Activated CD4-positive, alpha-beta T cell treated with anti-CD3 and anti-CD28 coated beads, Interleukin-2, Interleukin-6, amounts not matched to agents 100 ng/mL and 50 ng/mL, durations not matched to agents 16 hours and 8 hours (primary cell): ENCODE measurements at places on chromosomes 11 and 22.
A peak's percentile ranks its signal among the peaks of the same experiment; 100 is the strongest.

DNA sequence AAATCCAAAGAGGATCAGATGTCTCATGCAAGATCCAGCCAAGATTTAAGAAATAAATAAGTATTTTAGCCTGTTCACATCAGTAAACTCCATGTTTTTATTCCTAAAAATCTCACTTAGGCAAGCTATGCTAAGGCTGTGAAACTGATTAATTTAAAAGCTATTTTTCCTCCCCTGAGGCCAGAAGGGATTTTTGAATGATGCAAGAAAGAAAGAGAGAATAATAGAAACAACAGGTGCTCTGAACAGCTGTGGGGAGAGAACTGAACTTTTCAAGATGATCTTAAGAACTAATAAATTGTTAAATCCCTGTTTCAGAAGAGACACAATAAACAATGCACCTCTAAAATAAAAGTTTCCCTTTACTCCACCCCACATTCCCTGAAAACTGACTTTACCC lies 241.6 kb downstream of the DLG2 start:
- DNase-seq: no peak

DNA sequence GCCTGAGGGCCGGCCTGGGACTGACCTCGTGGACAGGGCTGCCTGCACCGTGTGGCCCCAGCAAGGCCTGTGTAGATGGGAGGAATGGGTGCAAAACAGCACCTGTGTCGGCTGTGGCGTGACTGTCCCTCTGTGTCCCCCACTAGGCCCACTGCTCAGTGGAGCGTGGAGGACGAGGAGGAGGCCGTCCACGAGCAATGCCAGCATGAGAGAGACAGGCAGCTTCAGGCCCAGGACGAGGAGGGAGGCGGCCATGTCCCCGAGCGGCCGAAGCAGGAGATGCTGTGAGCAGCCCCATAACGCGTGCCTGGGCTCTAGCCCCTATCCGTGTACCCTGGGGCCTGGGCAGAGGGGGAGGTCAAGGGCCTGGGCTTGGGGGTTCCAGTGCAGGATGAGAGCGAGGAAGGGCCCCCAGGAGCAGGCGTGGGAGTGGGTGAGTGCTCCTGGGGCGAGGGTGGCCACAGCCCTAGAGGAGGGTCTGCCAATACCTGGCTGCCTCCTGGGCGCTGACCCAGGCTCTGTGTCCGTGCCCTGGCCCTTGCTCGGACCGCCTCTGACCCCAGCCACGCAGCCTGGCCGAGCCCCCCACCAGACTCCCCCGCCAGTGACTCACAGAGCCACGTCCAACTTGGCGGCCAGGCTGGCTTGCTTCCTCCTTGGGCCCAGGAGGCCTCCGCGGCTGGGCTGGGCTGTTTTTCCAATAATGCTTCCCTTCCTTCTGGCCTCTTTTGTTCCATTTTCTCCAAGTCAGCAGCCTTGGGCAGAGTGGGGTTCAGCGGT lies 11.6 kb downstream of the PRR33 start:
- no peak for DNase-seq

GRCh38 chr22:43862074-43862881 lies at the start of gene SULT4A1:
TSS of gene SULT4A1 (minus strand) at chr22:43862513. CDS start at chr22:43862382, 131 bp downstream.
- DNase-seq: no peak

- no peak for DNase-seq
These were observed 41.1 kb downstream of the OSBPL5 start for GRCh38 chr11:3123761-3124733.

GRCh38 chr22:22037229-22037628 lies 54.6 kb upstream of the TOP3B start:
- DNase-seq: no peak

- DNase-seq: no peak
These were observed 50.4 kb downstream of the ST3GAL4 start for GRCh38 chr11:126405906-126406305.

DNA sequence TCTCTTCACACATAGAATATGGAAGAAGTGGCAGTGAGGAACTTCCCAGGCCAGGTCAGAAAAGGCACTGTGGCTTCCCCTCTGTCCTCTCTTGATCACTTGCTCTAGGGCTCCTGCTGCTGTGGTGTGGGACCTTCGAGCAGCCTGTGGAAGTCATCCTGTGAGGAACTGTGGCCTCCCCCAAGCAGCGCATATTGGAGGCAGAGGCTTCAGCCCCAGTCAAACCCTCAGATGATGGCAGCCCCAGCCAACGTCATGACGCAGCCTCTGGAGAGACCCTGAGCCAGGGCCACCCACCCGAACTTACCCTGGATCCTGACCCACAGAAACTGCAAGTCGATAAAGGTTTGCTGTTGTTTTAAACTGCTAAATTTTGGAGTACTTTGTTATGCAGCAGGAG lies 444.9 kb downstream of the TBC1D22A start:
- no peak for DNase-seq

GRCh38 chr22:39967103-39967829 lies 7.1 kb downstream of the TMA7B start:
- DNase-seq: no peak

- no peak for DNase-seq
These were observed 13.6 kb upstream of the RAB3IL1 start for GRCh38 chr11:61930933-61931332.

DNA sequence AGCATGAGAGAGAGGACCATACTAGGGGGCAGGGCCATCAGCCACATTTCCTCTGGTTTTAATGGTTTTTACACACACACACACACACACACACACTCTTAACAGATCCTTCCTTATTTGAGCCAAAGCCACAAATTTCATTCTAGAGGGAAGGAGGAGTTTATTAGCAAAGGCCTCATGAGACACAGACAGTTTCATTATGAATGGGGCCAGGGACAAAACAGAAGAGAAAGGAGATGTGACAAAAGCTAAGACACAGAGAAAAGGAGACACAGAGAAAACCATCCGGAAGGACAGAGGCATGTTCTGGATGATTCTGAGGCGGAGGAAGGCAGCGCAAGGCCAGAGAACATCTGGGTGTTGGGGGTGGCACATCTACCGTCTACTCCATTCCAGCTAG lies 32.2 kb upstream of the ARFGAP3 start:
- DNase-seq: peak; percentile 64

DNA sequence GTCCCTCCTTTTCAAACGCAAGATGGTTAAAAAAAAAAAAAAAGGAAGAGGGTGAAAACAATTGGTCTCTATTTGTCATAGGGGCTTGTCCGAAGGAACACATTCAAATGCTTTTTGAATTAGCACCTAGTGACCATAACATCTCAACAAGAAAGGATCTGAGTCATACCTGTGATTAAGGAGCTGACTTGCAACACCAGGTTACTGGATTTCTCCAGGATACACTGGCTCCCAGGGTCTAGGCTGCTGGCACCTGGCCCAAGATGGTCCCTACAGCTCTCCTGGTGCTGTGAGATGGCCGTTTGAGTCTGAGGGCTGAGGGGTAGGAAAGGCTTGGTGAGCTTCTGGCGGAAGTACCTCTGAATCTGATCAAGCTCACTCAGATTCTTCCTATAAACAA lies 28.4 kb upstream of the UCP3 start:
- DNase-seq: no peak

GRCh38 chr22:38843201-38843656 lies 599 bp downstream of the NPTXR start:
- peak; percentile 65 for DNase-seq

DNA sequence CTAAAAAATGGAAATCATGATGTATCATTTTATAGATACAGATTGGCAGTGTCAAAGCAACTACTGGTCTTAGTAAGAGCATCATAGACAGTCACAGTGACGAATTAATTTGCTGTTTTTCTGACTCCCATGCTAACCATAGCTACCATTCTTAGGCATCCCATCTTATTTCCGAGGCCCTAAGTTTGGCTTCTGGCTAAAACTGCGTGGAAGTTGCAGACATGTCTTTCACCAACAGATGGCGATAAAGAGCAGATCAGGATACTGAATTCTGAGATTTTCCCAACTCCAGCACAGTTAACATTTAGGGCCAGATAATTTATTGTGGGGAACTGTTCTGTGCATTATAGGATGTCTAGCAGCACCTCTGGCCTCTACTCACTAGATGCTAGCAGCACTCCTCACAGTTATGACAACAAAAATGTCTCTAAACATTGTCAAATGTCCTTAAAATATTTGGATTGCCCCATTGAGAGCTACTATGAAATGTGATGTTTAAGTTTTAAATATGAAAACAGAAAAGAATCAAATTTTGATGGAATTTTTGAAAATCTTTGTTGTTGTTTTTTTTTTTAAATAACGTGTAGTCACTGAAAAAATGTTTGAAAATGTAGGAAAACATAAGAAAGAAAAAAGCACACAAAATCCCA lies 16.3 kb downstream of the OR2AG2 start:
- peak; percentile 45 for DNase-seq

DNA sequence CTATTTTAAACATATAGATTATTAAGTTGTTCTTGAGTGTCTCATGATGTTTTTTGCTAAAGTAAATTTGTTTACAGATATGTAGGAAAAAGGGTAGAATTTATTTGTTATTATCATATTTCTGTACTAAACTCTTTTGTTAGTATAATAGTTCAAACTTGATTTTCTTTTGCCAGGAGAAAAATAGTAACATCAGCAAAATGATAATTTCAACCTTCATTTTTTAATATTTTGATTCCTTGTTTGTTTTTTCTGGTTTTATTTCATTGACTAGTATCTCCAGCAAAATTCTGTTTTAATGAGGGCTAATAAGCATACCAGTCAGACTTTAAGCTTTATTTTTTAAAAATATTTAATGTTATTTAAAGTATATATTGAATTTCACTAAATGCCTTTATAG lies 4.0 kb downstream of the OR1S1 start:
- DNase-seq: no peak

DNA sequence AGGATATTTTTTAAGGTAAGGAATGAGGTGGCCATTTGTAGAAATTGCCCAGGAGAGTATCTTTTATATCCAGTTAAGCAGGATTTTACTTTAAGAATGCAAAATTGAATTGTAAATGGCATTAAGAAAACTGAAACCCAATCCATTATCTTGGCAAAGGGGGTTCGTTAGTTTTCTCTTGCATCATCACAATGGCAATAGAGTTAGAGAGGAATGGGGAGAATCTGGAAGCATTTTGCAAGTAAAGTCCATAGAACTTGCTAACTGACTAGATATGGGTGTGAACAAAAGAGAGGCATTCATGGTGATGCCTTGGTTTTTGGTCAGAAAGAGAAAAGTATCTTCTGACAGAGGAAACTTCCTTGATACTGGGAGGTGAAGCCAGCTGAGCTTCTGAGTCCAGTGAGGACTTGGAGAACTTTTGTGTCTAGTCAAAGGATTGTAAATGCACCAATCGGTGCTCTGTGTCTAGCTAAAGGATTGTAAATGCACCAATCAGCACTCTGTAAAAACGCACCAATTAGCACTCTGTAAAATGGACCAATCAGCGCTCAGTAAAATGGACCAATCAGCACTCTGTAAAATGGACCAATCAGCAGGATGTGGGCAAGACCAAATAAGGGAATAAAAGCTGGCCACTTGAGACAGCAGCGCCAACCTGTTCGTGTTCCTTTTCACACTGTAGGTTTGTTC lies 3.6 kb upstream of the CCDC117 start:
- DNase-seq: no peak

DNA sequence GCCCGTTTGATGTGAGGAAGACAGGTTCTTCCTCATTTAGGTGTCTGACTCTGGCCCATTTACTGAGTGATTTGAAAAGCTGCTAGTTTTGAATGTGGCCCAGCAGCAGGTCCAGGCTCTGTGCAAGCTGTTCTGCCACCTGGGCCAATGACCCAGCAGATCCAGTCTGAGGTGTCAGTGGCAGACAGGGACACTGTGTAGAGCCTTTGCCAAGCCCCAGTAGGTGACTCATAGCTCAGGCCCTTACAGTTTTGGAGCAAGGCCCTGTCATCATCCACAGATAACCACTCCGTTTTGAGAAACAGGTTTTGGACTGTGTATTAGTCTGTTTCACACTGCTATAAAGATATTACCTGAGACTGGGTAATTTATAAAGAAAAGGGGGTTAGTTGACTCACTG lies 23.9 kb downstream of the TSPAN32 start:
- DNase-seq: no peak

GRCh38 chr11:130616573-130616972 lies 168.1 kb downstream of the ADAMTS15 start:
- DNase-seq: no peak

DNA sequence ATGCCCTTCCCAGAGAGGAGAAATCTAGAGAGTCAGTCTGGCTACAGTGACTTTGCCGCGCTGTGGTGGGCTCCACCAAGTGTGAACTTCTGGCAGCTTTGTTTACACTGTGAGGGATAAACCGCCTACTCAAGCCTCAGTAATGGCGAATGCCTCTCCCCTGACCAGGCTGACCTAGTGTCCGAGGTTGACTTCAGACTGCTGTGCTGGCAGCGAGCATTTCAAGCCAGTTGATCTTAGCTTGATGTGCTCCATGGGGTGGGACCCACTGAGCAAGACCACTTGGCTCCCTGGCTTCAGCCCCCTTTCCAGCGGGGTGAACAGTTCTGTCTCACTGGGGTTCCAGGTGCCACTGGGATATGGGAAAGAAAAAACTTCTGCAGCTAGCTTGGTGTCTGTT lies 38.6 kb upstream of the PTH start:
- no peak for DNase-seq

- no peak for DNase-seq
These were observed 85.1 kb upstream of the CARD18 start for GRCh38 chr11:105224482-105225253.

DNA sequence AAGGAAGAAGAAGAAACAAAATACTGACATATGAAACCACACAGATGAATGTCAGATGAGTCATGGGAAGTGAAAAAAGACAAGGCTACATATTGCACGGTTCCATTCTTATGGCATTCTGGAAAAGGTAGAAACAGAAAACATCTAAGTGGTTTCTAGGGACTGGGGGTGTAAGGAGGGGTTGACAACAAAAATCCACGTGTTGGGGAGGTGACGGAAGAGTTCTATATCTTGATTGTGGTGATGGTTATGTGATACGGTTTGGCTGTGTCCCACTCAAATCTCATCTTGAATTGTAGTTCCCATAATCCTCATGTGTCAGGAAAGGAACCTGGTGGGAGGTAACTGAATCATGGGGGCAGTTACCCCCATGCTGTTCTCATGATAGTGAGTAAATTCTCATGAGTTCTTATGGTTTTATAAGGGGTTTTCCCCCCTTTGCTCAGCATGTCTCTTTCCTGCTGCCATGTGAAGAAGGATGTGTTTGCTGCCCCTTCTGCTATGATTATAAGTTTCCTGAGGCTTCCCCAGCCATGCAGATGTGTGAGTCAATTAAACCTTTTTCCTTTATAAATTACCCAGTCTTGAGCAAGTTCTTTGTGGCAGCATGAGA lies 6.4 kb upstream of the ARFGAP3 start:
- DNase-seq: peak; percentile 65

GRCh38 chr22:30121960-30122359 lies 41.7 kb downstream of the HORMAD2 start:
- peak; percentile 78 for DNase-seq

GRCh38 chr11:117337076-117337475 lies 9.4 kb downstream of the CEP164 start:
- no peak for DNase-seq

- DNase-seq: peak; percentile 41
These were observed 17.0 kb upstream of the WDR74 start for GRCh38 chr11:62856333-62856895.

DNA sequence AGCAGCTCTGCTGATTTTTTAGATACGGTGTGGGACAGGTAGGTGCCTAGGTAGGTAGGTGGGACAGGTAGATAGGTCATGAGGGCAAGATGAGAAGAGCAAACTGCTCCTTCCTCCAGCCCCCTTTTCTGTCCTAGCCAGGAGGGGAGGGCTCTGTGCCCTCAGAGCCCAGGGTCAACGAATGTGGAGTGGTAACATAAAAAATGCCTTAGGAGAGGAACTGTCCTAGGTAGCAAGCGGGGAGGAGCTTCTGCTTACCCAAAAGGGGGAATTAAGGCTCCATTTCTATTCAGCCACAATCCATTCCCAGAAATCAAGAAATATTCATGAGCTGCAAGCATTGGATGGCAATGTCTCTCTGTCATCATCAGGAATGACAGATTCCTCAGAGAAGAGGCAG lies 234.8 kb downstream of the GRIK4 start:
- no peak for DNase-seq

GRCh38 chr22:47452184-47452583 lies 689.7 kb downstream of the TBC1D22A start:
- peak; percentile 23 for DNase-seq
